AG09319 (cell line): ENCODE measurements at places on chromosomes 12 and 14.

DNA sequence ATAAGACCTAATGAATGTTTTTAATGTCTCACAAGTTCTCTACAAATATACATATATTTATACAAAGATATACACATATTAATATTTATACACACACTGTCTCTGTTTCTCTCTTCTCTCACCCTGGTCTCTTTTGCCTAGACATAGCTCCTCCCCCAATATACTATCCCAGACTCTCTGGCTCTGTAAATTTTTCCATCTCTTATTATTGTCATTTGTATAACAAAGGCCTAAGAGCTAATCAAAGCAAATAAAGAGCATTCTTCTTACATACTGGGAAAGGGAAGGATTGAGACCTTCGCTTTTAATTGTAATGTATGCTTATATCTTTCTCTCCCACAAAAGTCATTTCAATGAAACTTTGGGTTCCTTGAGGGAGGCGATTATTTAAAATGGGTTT lies 318.1 kb downstream of the ADAMTS20 start:
- DNase-seq: no peak

GRCh38 chr12:64450711-64451486 lies 1.0 kb upstream of the TBK1 start:
- DNase-seq: no peak

GRCh38 chr14:72471346-72471745 lies 422.6 kb downstream of the DPF3 start:
- no peak for DNase-seq

- no peak for DNase-seq
Observed at GRCh38 chr12:49331380-49332222, 5.4 kb downstream of the C1QL4 start.

GRCh38 chr12:88241862-88242570 lies 99.9 kb downstream of the TMTC3 start:
- peak; percentile 79 for DNase-seq

DNA sequence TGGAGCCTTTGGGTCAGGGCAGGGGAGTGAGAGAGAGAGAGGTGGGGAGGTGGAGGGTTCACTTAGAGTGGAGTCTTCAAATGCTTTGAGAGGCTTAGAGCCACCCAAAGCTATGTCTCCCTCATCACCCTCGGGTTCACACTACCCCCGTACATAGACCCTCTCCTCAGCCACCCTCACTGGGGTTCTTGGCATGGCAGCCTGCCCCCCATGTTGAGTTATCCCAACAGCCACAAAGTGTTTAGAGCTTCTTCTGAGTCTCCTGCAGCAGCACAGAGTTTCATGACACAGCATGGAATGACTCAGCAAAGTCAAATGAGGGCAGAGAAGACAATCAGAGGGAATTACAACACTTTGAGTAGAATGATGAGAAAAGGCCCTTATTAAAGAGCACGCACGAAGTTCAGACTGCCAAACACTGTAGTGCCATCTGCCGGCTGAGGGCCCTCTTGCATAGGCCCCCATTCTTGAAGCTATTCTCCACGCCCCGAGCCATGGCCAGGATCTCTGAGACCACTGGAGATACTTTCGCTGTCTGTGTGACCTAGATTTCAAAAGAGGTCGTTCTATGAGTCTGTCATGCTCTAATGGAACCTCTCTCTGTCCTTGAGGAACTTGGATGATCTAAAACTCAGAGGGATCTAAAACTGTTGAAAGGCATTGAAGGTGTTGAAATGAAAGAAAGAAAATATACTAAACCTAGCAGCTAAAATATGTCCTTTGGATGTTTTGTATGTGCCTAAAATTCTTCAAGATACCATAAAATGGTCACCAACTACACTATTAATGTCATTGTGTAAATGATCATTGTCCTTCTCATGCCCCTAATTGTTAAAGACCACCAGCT lies 221.9 kb downstream of the PELI2 start:
- peak; percentile 93 for DNase-seq

GRCh38 chr14:54730156-54730961 lies 163.4 kb downstream of the SAMD4A start:
- DNase-seq: peak; percentile 73

DNA sequence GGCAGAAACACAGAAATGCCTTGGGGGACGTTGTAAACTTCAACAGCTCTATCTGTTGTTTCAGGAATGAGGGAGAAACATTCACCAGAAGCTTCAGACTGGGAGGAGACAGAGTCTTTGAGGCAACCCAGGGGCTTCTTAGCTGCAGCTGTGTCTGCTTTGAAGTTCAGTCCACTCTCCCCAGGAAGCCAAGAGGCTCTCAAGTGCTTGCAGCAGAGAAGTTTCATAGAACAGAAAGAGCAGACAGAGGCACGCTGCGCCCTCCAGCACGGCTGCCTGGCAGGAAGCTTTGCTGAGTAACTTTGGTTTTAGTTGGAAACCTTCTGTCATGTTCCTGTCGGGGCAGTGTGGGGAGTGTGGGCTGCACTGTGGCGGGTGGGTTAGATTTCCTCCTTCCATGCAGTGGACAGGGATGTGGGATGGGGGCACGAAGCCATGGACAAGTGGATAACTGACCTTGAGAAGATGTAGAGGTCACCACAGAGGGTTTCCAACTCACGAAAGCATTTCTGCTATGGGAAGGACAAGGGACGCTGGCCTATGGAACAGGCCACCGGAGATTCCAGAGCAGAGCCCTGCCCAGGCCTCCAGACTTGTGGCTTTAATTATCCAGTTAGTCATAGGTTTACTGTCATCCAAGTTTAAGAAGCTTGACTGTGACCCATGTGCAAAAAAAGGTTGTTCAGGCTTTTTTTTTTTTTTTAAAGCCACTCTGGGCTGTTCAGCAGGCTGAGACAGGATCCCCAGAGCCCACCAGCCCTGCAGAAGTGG lies 107.7 kb downstream of the ARF6 start:
- DNase-seq: peak; percentile 69

GRCh38 chr12:125202421-125202820 lies 137.2 kb downstream of the AACS start:
- no peak for DNase-seq

- DNase-seq: no peak
Observed at GRCh38 chr12:132950844-132951535, 5.1 kb downstream of the ZNF605 start.

GRCh38 chr12:65810036-65810435 lies 14.2 kb upstream of the HMGA2 start:
- DNase-seq: peak; percentile 78

GRCh38 chr12:2070440-2071045 lies 17.8 kb downstream of the CACNA1C start:
- no peak for DNase-seq

DNA sequence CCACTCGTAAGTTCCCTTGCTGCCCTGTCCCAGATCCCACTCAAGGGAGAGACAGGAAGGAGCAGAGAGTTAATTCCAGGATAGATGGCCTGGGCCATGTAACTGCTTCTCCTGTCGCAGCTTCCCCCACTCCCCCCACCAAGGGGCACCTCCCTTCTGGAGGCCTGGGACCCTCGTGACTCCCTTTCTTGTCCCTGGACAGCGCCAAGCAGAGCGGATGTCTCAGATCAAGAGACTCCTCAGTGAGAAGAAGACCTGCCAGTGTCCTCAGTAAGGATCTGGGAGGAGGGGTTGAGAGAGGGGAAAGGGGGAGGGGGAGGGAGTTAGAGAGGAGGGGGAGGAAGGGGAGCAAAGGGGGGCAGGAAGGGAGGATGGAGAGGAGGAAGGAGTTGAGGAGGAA lies 3.0 kb upstream of the GPR162 start:
- no peak for DNase-seq

DNA sequence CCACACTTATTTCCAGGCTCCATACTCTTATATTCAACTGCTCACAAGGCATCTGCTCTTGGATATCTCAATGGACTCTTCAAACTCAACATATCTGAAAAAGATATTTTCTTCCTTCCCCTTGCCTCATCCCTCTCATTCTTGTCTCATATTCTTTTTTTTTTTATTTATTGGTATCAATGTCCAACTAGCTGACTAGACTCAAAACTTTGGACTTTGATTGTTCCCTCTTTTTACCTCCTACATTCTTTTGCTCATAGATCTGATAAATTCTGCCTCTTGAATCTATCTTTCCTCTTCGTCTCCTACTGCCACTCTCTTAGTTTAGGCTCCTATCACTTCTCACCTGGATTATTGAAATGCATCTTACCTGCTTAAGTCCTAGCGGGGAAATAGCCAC lies 25.8 kb downstream of the ARF6 start:
- no peak for DNase-seq

DNA sequence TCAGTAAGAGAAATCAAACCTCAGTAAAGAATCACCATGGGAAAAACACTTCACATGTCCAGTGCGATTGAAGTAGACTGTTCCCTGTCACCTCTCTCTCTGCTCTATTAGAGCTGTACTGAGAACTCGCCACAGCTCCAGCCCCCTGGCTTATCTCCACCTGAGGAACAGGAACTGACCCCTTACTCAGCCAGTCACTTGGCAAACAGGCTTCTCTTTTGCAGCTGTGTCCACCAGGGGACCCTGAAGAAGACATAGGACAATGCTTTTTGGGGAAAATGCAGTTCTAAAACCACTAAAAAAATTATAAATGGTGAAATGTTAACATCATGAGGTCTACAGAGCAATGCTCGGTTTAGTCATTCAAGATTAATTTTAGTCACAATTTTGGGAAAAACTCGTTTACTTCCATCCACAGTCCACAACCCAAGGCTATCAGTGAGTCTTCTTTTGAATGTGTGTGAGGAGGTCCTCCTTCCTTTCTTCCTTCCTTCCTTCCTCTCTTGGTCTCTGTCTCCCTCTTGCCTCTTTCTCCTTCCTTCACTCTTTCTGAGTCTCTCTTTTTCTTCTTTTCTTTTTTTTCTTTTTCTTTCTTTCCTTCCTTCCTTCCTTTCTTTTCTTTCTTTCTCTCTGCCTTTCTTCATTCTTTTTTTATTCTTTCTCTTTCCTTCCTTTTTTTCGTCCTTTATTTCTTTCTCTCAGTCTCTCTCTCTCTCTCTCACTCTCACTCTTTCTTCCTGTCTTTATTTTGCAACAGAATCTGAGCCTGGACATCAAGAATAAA lies 1189.5 kb upstream of the TMEM132C start:
- no peak for DNase-seq

DNA sequence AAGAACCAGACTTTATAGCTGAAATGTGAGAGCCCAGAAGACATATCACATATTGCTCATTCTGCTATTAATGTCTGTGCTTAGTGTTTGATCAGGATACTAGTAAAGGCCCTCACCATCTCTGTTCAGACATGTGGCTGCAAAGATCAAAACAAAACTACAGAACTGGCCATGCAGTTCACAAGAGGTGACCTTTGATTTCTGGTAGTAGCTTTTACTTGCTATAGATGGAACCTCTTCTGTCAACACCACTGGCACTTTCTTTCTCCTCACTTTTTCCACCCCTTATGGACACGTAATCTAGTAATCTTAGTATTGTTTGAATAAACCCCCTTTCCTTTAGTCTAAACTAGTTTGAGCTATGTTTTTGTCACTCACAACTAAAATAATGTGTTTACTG lies 214.8 kb downstream of the EPS8 start:
- DNase-seq: no peak

DNA sequence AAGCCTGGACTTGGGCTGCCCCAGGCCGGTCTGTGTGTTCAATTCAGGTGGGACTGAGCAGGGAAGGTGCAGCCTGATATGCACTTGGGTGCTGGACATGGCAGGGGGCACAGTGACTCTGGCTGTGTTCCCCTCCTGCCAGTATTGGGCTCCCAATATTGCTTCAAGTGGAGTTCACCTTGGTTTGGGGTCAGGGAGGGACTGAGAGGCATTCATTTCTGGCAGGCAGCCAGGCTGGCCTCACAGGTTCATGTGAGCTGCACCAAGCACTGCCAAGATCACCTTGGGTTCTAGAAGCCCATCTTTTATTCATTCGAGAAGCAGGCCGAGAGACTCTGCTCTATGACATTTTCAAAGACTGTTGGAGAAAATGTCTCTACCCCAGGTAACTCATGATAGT lies 245.0 kb downstream of the CHST11 start:
- no peak for DNase-seq

- DNase-seq: no peak
Observed at GRCh38 chr12:56541631-56542030, 20.0 kb downstream of the RBMS2 start.

GRCh38 chr12:47054659-47055058 lies 24.8 kb upstream of the PCED1B start:
- DNase-seq: no peak

GRCh38 chr12:95231190-95231589 lies 13.6 kb downstream of the VEZT start:
- no peak for DNase-seq

DNA sequence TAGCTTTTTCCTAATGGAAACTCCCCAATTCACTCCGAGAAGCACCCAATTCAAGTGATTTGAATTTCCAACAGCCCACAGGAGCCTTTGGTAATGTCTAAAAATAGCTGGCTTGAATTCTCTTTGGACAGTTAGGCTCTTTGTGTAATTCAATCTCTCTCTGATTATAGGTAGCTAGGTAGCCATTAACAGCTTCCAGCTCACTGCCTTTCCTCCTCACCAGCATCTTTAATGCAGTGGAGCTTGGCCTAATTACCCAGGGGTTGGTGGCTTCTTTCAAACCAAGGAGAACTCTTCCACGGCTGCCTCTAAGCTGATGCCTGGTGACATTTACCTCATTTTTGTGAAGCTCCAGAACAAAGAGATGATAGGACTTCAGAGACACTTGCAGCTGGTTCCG lies 86.4 kb downstream of the WSCD2 start:
- no peak for DNase-seq

DNA sequence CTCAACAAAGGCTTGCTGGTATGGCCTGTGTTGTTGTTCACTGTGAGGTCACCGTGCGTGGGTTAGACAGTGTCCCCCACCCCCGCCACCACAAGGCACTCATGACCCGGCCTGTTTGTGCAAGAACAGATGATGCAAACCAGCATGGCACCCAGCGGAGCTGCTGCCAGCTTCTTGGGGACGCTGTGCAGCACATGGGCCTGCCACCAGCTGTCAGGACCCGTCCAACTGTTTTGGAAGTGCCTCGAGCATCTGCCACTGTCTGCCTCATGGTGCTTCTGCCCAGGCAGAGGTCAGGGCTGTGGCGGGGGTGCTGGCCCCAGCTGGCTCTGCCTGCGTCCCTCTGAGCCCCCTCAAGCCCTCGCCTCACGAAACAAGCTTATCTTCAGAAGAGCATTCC lies 1.5 kb downstream of the ASB2 start:
- DNase-seq: no peak

DNA sequence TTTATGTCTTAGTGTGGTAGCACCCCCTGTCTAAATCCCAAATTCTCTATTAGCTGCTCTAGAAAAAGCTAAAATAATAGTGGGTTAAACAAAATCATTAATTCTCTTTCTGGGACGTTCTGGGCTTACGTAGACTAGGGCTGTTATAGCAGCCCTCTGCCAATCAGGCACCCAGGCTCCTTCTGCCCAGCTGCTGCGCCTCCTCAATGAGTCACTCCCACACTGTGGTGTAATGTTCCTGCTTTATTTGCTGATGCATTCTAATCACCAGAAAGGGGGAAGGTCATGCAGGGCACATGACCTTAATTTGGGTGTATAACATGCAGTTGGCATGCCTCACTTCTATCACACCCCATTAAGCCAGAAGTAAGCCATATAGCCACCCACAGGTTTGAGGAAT lies 294.5 kb downstream of the GALC start:
- no peak for DNase-seq

DNA sequence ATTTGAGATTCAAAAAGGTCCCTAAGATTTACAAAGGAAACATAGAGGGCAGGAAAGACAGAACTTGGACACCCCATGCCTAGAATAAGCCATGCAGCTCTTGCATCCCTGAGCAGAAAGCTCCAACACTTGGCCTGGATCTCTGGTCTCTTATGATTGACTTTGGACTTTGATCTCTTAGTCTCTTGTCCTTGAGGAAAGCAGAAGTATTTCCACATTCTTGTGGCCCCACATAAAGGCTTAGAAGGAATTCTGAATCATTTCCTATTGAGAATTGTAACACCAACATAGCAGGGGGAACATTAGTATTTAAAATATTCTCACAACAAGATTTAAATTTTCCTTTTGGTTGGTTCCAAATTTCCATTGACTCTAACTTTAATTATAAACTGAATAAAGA lies 283.7 kb upstream of the PRKD1 start:
- DNase-seq: no peak
